ENCODE measurements at places on chromosomes 7 and 10.

- no peak for DNase-seq
Measured at GRCh38 chr7:111010798-111011197, 80.1 kb upstream of the LRRN3 start.

DNA sequence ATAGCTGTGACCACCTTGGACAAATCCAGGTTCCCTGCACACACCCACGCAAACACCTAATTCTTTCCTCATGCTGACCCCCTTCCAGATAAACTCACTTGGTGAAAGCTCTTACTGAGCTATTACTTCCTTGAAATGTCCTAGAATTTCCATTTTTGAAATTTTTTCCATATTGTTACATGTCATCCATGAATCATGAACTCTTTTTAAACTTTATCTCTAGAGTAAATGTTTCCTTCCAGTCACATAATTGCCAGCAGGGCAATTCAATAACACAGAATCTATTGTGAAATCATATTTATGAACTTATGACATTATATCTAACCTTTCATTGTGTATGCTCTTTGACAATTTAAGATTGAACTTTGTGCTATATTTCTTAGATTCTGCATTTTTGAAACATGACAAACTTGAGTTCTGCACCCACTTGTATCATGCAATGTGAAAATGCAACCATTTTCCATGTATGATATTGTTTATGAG, 26.8 kb upstream of the FGL2 start:
- DNase-seq = no peak

DNA sequence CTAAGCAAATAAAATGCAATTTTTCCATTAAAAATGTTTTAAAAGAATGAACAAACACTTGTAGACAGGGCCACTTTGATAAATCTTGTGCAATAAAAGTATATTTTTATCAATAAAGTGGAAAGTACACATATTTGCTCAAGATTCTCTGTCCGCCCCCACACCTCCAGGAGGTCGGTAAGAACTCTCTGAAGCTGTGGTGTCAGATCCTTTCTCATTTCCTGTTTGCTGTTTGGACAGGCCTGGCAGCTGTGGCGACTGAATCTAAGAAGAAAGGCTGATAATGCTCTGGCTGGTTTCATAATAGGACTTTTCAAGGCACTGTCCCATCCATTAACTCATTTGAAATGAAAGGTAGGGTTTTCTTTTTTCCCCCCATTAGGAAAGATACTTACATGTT, 15.3 kb upstream of the ASB4 start:
- DNase-seq = no peak

- no peak for DNase-seq
Measured at GRCh38 chr7:38318803-38319416, 45.5 kb upstream of the TARP start.

DNA sequence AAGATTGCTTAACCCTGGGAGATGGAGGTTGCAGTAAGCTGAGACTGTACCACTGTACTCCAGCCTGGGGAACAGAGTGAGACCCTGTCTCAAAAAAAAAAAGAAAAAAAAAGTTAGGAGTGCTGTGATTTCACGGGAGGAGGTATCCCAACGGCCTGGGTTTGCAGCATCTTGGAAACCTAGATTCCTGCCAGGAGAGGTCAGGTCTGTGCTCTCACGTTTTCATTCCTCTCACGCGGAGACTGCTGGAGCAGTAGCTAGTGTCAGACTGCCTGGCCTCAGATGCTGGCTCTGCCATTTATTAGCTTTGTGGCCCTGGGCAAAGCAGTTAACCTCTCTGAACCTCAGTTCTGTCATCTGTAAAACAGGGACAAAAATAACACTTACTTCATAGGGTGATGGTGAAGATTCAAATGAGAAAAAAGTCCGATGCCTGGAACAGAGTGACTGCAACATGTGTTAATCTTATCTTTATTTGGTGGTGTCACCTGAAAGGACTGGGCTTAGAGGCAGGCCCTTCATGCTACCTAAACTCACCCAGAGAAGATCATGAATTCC, 94.9 kb downstream of the GAD2 start:
- DNase-seq = no peak

GRCh38 chr10:16816171-16816570, 1.1 kb downstream of the RSU1 start:
- no peak for DNase-seq

GRCh38 chr7:46651561-46652088, 730.6 kb upstream of the IGFBP3 start:
- DNase-seq = no peak

All from activated CD4-positive, alpha-beta T cell treated with anti-CD3 and anti-CD28 coated beads for 4 hours (primary cell).